Bronchial epithelial cell (primary cell): ENCODE measurements at places on chromosomes 7 and 10.

GRCh38 chr10:69941730-69942129 lies 110.9 kb upstream of the MACROH2A2 start:
- DNase-seq: no peak

DNA sequence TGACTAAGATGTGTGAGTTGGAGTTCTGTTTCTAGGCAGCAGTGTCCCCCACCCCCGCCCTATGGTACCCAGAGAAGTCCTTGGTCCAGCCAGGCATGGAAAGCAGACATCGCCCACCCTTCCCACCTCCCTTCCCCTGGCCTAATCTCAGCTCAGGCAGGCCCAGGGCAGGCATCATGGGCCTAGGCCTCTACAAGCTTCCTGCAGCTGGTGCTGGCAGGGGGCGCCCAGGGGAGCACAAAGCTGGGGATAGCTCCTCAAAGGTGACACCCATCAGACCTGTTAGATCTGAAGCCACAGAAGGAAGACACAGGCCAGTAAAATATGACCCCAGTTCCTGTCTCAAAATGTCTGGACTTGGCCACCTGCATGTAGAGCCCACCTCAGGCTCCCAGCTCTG lies 18.9 kb upstream of the UNC5B start:
- DNase-seq: no peak

DNA sequence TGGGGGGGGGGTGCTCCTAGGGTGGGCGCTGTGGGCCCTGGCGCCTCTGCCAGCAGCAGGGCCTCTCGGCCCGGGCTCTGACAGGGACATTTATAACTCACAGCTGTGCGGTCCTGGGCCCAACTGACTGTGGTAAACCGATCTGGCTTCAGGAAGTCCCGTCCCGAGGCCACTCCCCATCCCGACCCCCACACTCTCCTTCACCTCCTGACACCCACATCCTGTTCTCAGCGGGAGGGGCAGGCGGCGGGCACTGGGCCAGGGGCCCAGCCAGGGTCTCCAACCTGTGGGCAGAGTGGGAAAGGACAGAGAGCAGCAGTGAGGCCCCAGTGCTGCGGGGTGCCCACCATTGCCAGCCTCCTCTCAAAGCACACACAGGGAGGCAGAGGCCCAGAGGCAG lies 69.1 kb downstream of the ZMIZ1 start:
- DNase-seq: no peak

DNA sequence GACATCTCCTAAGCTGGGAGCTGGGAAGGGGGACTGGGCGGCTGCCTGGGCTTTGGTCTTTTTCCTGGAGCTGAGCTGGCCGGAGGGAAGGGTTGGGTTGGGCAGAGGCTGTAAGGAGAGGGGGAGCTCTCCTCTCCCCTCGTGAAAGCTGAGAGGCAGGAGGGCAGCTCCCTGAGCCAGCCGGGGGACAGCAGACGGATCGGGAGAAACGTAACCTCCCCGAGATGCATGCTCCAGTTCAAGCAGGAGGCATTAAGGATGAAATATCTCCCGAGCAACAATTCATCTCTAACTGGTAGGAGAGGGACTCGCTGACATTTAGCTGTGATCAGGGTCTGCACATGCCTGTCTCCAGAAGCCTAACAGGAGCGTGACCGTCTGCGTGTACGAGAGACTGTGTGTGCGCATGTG lies 19.9 kb upstream of the LBX1 start:
- DNase-seq: no peak

- DNase-seq: no peak
Observed at GRCh38 chr7:92279396-92280031, 33.7 kb downstream of the ANKIB1 start.

- DNase-seq: peak; percentile 46
Observed at GRCh38 chr10:123154711-123155505, 706 bp downstream of the BUB3 start.

- no peak for DNase-seq
Observed at GRCh38 chr10:89428877-89429276, 14.5 kb downstream of the IFIT5 start.

- no peak for DNase-seq
Observed at GRCh38 chr7:42039921-42040320, 197.1 kb downstream of the GLI3 start.

GRCh38 chr7:105642264-105642663 lies 61.0 kb upstream of the EFCAB10 start:
- DNase-seq: no peak

DNA sequence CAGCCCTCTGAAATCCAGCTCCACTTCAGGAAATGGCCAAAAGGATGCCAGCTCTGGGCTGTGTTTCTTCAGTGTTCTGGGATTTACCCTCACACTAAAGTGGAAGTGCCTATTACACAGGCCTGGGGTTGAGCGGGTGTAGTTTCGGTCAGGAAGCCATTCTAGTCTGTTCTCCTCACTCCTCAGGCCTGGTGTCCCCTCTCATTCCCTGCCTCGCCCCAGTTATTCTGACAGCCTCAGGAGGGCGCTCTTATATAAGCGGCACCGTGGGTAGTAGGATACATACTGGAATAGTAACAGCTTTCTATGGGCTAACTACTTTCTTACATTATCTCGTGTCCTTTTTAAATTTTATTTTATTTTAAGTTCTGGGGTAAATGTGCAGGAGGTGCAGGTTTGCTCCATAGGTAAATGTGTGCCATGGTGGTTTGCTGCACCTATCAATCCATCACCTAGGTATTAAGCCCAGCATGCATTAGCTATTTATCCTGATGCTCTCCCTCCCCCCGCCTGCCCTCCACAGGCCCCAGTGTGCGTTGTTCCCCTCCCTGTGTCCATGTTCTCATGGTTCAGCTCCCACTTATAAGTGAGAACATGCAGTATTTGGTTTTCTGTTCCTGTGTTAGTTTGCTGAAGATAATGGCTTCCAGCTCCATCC lies 12.2 kb upstream of the LGI1 start:
- DNase-seq: no peak

DNA sequence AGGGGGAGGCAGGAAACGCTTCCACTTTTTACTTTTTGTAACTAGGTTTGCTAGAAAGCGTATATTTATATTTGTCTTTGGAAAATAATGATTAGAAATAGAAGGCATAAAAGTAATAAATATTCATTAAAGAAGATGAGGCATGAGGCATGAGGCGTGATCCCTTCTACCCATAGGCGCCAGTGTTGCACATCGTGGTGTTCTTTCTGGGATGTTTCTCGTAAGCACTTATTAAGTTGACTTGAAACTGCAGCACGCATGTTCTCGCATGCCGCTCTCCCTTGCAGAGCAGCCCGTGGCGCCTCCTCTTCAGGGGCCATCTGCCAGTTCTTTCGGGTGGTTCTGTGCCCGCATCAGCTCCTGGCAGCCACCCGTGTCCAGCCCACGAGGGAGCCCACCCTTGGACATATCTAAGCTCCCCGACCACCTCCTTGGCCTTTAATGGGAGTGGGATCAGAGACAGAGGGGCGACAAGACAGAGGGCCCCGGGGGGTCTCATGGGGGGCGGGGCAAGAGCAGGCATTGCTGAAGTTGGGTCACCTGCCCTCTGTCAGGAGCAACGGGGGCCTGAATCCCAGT lies 28.5 kb upstream of the CSGALNACT2 start:
- peak; percentile 2 for DNase-seq

DNA sequence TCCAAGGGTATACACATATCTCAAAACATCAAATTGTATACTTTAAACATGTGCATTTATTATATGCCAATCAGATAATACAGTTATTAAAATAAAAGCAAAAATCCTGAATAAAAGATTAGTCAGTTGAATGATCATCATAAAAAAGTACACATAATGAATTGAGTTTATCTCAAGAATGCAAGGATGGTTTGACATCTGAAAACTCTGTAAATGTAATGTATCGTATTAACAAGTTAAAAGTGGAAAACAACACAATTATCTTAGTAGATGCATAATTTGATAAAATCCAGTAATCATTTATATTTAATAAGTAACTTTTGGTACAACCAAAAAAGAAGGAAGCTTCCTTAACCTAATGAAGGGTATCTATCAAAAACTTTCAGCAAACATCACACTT lies 86.6 kb downstream of the COL28A1 start:
- no peak for DNase-seq

- DNase-seq: no peak
Observed at GRCh38 chr10:100652406-100653135, 92.8 kb upstream of the PAX2 start.

DNA sequence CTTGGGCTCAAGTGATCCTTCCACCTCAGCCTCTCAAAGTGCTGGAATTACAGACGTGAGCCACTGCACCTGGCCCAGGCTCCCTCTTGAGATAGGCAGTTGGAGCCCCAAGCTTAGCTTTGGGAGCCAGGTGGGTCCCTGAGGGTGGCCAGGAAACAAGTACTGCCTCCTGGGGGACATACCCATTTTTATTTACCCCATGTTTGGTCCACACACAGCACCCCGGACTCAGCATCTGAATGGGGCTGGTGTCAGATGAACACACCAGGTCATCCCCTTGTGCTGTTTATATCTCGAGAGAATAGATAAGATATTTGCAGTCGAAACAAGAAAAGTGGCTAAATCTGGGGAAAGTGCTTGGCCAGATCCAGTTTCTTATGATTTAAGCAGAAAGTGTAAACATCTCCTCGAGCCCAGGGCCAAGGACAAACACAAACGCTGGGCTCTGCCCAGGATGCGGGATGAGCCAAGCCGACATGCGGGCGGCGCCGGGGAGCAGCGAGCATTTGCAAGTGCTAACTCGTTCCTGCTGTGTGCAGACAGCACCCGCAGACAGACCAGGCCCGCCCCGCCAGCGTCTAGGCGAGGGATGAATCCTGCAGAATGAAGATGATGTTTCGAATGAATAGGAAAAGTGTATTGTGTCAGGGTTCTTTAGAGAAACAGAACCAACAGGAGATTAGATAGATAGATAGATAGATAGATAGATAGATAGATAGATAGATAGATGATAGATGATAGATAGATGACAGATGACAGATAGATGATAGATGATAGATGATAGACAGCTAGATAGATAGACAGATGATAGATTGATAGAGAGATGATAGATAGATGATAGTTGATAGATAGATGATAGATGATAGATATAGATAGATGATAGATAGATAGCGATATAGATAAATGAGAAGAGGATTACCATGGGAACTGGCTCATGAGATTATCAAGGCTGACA lies 44.4 kb upstream of the OCM2 start:
- DNase-seq: peak; percentile 76

GRCh38 chr7:84088802-84089201 lies 105.8 kb downstream of the SEMA3A start:
- peak; percentile 62 for DNase-seq

DNA sequence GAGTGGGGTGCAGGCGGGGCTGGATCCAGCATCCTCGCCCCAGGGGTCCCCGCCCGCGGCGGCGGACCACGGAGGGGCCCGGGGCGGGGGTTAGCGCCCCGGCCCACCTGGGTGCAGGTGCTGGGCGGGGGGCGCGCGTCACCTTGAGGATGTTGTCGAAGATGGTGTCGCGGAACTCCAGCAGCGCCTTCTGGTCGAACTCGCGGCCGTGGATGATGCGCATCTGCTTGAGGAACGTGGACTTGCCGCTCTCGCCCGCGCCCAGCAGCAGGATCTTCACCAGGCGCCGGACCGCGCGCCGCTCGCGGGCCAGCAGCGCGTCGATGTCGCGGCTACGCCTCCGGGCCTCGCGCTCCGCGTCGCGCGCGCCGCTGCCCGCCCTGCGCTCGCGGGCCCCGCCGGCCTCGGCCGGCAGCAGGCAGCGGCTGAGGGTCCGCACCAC lies 376 bp downstream of the GNA12 start:
- DNase-seq: no peak

GRCh38 chr7:139708541-139708940 lies 69.3 kb downstream of the HIPK2 start:
- DNase-seq: no peak

GRCh38 chr10:70109064-70109729 lies 23.4 kb downstream of the AIFM2 start:
- no peak for DNase-seq

- no peak for DNase-seq
Observed at GRCh38 chr10:4070921-4071660, 286.1 kb upstream of the KLF6 start.

DNA sequence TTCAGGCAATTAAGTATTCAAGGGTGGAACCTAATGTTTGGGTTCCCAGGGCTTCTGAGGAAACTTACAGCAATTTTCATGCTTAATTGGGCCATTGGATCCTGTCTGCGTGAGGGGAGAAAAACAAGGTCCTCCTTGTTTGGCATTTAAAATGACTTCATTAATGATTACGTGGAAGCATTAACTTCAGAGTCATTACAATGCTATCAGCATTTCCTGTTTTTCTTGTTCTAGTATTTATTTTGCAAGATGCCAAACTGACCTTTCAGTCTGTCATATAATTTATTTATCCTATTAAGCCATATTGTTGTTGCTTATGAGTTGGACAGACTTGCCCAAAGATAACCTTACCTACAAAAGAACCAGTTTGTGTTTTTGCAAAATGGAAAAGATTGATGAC lies 324.1 kb upstream of the LRRN3 start:
- peak; percentile 35 for DNase-seq

DNA sequence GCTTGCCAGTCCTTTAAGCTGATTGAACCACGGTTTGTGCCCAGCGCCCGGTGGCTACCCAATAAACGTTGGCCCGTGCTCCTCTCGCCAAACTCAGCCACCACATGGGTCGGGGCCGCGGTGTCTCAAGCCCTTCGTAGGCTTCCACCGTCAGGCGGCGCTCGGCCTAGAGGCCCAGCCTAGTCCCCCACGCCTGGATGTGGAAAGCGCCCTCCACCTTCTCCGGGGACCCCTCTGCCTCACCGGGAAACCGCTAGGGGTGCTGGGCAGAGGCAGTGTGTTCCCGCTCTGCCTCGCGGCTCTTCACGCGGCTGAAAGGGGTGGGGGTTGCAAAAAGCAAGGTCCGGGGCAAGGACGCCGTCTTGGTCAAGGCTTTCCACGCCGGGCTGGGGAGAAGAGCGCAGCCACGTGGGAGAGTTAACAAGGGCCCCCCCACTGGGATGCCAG lies 29.8 kb downstream of the LEP start:
- DNase-seq: no peak

GRCh38 chr10:11404901-11405300 lies 206.5 kb downstream of the USP6NL start:
- no peak for DNase-seq

DNA sequence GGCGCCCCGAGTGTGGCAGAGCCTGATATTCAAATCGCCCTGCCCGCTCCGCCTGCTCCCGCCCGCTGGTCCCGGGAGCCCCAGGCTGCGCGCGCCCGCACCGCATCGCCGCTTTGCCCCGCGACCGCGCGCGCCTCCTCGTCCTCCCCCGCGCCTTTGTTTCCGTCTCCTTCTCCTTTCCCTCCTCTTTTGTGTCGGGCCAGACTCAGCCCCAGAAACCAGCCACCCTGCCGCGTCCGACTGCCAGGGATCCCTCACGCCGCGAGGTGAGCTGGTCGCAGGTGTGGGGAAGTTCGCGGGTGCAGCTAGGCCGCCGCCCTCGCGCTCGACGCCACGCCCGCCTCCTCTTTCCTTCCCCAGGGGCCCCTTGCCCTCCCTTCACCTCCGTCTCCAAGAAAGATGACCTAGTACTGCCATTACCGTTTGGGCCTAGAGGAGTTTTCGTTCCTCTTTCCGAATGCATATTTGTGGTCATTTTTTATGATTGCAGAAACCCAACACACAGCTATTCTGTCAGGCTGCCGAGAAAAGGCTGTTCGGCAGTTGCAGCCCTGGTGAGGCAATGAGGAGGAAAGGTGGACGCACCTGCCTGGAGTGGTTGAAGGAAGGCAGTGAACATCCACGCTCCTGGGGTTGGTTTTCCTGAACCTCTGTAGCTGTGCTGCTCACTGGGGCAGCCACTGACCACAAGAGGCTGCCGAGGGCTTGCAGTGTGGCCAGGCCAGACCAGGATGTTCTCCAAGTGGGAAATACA lies 107.3 kb downstream of the SNX10 start:
- no peak for DNase-seq
